ENCODE measurements at places on chromosomes 2 and 18.

DNA sequence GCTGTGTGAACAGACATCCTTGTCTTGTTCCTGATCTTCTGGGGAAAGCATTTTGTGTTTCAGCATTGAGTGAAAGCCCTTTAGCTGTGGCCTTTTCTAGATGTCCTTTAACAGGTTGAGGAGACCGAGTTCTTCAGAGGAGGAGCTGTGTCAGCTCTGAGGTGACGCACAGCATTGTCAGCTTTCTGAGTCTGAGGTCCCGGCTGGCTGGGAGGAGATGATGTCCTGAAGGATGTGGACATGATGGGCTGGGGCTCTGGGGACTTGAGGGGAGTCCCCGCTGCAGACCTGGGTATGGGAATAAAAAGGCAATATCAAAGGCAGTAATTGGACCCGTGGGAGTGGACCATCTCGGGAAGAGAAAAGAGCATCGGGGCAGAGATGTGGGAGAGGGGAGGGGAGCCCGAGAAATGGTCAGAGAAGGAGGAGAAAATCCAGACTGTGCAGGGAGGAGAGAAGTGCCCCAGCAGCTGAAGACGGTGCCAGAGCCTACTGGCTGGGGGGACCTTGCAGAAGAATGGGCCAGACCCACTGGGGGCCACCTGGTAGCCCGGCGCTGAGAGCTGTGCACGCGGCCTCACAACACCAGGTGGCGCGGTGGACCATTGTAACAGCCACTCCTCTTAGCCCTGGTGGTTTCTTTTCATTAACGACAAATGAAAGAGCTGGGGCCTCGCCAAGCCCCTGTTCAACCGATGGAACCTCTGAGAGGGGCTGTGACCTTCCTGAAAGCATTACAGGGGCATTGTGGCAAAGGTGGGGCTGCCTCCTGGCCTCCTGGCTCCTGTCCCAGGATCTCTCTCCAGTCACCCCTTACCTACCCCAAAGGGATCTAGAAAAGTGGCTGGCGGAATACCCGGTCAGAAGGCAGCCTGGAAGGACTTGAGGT lies 61.6 kb downstream of the ST3GAL5 start:
- DNase-seq = peak; percentile 53

- DNase-seq = no peak
Observed at GRCh38 chr2:171894612-171894947, 536 bp upstream of the SLC25A12 start.

DNA sequence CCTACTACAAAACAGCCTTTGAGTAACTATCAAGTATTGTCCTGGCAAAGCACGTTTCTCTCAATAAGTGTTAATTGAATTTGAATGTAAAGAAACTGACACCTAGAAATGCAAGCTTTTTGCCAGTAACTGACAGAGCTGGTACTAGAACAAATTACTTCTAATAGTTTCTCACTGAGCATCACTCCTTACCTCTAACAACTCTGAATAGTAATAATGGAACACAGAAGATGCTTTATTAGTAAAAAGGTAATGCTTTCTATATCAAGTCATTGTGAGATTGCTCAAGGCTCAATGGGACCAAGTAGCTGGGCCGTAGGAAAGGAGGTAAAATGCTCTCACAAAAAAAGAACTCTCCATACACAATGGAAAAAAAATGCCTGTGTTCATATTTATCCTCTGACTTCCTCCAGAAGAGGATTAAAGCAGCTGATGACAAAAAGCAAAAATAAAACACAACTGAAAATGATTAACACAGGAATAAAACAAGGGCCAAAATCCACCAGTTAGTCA lies 11.8 kb downstream of the RASGRP3 start:
- no peak for DNase-seq

DNA sequence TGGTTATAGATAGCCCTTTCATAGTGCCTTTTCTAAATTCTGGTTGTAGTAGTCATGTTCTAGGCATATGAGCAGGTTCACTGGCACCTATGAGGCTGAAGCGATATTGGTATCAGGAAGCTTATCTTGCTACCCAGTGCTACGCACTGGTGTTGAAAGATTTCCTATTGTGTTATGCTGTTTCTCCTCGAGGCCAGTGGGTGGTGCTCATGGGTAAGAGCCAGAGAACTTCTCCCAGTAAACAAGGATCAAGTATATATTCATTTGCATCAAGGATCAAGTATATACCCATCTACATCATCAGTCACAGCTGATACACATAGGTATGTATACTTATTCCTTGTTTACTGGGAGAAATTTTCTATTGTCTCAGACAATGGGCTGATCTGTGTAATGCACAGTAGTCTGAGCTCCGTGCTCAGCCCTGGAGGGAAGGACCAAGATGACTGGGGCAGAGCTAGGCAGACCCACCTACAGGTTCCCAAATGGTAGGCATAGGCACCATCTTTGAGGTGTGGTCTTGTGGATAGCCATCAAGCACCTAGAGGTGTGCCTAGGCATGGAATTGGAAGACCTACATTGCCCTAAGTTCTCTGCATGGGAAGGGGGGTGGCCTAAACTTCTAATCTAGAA lies 101.2 kb upstream of the GALNT13 start:
- DNase-seq = no peak

DNA sequence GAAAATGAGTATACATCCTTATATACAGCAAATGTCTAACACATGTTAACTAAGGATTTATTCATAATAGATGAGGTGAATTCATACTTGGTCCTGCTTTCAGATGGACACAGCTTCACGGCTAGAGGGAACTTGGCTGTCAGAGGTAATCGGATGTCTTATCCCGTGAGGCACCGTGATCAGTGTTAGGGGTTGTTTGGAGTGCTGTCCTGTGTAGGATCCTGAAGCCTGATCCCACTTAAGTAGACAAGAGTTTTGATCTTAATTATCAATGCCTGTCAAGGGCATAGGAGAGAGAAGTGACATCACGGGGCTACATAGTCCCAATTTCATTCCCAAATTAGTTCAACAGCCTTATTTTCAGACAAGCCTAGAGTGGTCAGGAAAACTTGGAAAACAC lies 204.6 kb downstream of the RNF144A start:
- DNase-seq = no peak

GRCh38 chr2:32962690-32963089 lies 15.9 kb downstream of the LTBP1 start:
- no peak for DNase-seq

- DNase-seq = no peak
Observed at GRCh38 chr2:134252092-134252750, 1.7 kb upstream of the MGAT5 start.

- DNase-seq = no peak
Observed at GRCh38 chr18:11505993-11506392, 103.4 kb upstream of the SLC35G4 start.

- DNase-seq = no peak
Observed at GRCh38 chr2:54920660-54921059, 129.6 kb downstream of the RTN4 start.

DNA sequence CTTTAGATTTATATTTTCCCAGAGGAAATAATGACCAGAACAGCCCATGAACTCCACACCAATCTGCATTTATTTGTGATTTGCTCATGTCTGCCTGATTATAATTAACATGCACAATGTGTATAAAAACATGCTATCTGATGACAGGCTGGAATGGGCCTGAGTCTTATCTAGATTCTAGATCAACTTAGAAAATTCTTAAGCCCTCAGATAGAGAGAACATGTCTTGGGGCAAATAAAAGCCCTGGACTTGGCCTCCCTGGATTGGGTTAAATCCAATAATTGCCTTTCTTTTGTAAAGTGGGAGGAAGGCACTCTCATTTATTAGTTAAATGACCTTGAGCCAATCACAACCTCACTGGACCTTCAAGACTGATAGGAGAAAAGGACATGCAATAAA lies 61.8 kb downstream of the EVA1A start:
- DNase-seq = no peak

DNA sequence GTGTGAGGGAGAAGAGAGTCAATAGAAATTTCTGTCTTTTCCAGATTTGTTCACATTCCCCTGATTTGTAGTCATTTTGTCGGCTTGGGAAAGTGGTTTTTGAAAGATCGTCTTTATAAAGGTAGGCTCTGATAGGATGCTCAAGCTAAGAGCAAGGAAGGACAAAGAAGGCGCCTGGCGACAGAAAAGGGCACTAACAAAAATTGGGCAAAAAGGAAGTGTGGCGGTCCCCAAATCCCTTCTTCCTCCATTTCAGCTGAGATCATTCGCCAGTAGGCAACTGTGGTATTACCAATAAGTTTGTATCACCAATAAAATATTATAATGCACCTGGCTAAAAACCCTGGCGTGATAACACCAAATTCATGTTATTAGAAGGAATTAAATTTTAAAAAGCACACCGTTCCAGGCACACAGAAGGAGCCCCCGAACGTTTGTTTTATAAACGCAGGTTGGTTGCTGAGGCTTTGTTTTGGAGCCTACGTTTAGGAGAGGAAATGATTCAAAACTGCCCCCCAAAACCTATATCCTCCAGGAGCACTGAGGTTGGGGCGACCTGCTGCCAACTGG lies 756 bp upstream of the PTPN4 start:
- no peak for DNase-seq

DNA sequence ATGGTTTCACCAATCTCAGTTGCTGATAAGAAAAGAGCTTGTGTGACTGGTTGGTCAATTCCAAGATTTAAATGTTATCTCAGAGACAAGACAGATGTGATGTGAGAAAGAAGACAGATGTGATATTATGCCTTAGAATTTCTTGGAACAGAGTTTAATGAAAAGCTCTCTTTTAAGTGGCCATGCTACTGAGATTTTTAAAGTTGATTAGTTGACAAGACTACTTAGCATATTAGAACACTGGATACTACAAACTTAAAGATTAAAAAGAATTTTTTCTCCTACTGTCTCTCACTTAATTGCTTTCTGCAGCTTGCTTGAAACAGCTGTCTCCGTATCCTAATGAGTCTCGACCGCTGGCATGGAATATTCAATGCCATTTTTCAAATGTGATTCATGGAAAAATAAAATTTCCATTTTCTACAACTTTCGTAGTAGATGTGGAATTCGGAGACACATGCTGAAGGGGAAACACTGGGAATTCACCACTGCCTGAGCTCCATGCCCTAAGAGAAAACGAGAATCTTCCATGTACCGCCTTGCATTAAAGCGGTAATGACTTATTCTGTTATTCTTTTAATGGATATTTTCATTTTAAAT lies 634.2 kb upstream of the SETBP1 start:
- no peak for DNase-seq

- DNase-seq = no peak
Observed at GRCh38 chr2:181468811-181469210, 11.6 kb downstream of the ITGA4 start.

DNA sequence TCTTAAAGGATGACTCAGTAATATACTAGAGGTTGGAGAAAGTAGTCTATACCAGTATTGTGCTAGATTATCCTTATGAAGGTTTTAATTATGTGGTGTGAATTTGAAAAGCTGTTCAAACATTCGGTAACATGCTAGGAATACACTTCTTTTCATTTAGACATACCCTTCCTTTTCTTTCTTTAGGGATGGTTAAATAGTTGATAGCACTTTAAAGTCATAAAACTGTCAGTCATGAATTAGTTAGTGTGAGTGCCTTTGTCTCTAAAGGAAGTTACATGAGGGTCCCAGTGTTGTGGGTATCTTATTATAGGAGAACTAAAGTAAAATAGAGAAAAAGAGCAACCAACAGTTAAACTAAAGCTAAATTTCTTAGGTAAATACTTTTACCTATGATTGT lies 149.3 kb downstream of the CSRNP3 start:
- no peak for DNase-seq

- no peak for DNase-seq
Observed at GRCh38 chr18:4639628-4640310, 184.7 kb upstream of the DLGAP1 start.

GRCh38 chr2:150188177-150188576 lies 299.3 kb downstream of the RND3 start:
- no peak for DNase-seq

GRCh38 chr2:172613615-172614231 lies 57.8 kb downstream of the PDK1 start:
- DNase-seq = no peak

DNA sequence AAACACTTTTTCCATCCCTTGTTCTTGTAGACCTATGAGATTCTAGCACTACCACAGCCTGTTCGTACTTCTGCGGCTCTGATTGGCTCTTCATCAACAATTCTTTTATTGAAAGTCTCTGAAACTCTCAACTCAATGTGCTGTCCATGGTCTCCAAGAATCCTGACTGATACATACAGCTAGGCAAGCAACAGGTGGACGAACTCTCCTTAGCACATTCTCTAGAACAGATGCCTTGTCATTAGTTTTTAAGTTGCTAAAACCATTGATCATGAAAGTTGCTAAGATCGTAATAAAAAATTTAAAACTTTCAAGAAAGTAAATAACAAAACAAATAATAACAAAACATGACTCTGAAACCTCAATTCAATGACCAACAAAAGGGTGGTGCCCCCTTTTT lies 210.5 kb downstream of the EPHA4 start:
- no peak for DNase-seq

GRCh38 chr2:172725746-172726145 lies 9.9 kb upstream of the RAPGEF4 start:
- DNase-seq = no peak

- no peak for DNase-seq
Observed at GRCh38 chr18:79064228-79064627, 5.0 kb upstream of the ATP9B start.

GRCh38 chr18:924987-925386 lies 20.3 kb downstream of the ADCYAP1 start:
- DNase-seq = no peak

- no peak for DNase-seq
Observed at GRCh38 chr18:31819925-31820229, 59.2 kb upstream of the SLC25A52 start.

DNA sequence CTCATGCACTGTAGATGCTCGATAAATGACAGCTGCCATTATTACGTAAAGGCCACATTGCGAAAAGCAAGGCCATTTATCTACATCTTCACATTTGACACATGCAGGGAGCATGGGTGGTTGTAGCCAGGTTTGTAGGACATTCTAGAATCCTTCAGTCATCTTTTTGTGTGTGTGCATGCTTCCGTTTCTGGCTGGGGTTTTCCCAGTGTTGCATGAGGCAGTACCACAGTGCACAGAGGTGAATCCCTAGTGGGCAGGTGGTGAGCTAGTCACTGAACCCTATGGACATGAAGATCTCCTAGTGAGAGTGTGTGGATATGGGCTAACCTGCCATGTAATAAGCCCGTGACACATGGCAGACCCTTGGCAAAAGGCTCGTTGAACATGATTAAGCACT lies 151.8 kb upstream of the SLC14A2 start:
- DNase-seq = no peak

GRCh38 chr2:71330585-71331330 lies 824 bp upstream of the ZNF638 start:
- no peak for DNase-seq

GRCh38 chr2:226993171-226993570 lies 157.3 kb downstream of the RHBDD1 start:
- DNase-seq = no peak

DNA sequence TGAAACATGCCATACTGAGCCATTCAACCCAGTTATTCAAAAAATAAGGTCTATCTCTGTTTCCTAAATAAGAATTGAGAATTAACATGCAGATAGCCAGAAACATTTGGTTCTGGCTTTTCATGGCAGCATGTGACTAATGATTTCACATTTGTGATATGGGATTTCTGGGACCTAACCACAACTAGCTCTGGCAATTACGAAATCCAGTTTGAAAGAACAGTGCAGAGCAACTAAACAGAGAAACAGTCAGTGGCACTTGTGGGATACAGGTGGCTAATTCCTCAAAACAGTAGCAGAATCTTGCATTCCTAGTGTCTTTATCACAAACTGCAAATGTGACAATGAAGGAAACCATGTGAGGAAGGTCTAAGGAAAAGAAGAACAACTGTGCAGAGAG lies 637.8 kb upstream of the CHAC2 start:
- no peak for DNase-seq

GRCh38 chr2:71702971-71703898 lies 249.9 kb downstream of the DYSF start:
- no peak for DNase-seq

- no peak for DNase-seq
Observed at GRCh38 chr2:60840880-60841279, 40.5 kb upstream of the REL start.

Measured in GM19239 (cell line).